ENCODE measurements at places on chromosomes 5 and 9.

DNA sequence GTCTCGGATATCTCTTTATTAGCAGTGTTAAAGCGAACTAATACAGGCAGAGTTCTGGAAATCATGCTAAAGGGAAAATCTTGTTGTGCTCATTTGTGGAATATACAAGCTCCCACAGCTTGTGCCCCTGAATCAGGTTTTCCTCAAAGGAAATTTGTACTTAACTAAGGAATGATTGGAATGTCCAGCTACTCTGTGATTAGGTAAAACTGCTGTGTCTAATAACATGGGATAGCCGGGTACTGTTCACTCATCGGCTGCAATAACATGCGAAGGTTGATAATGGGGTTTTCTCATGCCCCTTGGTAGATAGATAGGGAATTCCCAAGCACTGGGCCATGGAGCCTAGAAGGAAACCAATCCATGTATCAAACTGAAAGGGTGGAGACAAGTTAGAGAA, 306.7 kb downstream of the NR2F1-AS1 start:
- no peak for DNase-seq

DNA sequence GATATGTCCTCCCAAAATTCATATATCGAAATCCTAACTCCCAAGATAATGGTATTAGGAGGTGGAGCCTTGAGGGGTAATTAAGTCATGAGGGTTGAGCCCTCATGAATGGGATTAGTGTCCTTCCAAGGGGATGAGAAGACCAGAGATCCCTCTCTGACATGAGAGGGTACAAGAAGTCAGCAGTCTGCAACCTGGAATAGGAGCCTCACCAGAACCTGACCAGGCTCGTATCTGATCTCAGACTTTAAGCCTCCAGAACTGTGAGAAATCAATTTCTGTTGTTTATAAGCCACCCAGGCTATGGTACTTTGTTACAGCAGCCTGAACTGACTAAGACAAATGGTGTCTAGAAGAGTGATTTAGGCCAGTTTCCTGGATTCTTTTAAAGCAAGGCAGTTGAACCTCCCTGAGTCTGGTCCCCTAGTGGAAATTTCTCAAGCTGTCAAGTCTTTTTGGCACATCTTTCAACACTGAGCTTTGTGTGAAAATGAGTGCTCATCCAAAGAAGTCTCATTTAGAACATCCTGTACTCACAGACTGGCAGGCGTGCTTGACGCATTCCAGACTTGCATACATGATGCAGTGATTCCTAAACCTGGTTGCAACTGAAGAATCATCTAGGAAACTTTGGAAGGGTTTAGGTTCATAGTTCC, 254.8 kb upstream of the PPP1R2B start:
- no peak for DNase-seq

DNA sequence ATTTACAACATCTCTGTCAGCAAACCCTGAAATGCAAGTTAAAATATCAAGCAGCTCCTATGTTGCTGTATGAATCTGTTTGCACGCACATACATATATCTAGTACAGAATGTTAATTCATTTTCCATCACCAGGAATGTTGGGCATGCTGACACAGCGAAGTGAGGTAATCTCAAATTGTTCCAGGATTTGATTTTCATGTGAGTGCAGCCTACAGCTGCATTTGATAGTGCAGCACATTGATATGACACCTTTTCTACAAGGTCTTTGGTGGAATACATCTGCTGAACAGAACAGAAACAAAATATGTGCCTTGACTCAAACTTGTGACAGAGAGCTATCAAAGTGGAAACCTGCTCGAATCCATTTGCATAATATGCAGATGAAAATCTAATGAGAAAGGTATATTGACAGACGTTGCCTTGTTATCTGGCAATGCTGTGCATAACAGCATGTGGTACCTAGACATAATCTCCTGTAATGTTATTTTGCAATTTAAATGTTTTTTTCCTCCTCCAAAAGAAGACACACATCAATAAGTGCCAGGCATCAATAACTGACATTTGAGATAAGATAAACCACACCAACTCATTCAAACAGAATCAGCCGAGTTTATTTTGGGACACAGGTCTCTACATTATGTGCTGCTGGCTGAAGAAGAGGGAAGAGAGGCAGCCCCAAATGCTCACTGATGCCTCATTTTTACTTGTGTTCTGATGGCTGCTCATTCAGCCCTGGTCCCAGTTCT, 512.2 kb downstream of the ZNF608 start:
- DNase-seq: no peak

DNA sequence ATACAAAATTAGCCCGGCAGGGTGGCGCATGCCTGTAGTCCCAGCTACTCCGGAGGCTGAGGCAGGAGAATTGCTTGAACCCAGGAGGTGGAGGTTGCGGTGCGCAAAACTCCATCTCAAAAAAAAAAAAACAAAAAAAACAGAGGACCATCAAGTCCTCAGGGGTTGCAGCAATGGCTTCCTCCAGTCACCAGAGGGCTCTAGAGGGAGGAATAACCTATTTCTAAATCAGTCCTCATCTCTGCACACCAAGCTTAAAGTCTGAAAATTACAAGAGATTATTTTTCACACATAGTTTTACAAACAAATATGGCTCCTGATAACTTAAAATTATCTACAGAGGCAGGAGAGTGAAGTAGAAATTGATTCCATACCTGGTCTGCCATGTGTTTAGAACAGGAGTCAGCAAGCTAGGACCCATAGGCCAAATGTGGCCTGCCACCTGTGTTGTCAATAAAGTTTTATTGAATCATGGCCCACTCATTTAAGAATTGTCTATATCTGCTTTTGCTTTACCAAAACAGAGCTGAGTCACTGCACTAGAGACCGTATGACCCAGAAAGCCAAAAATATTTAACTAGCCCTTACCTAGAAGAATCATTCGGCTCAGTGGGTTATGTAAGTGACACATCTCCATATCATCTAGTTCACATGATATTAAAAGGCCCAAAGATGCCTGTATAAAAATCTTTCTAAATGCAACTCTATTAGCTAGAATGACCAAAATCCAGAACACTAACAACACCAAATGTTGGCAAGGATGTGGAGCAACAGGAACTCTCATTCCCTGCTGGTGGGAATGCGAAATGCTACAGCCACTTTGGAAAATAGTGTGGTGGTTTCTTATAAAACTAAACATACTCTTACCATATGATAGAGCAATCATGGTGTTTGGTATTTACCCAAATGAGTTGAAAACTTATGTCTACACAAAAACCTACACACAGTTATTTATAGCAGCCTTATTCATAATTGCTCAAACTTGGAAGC, 207.7 kb downstream of the FRMD3 start:
- no peak for DNase-seq

DNA sequence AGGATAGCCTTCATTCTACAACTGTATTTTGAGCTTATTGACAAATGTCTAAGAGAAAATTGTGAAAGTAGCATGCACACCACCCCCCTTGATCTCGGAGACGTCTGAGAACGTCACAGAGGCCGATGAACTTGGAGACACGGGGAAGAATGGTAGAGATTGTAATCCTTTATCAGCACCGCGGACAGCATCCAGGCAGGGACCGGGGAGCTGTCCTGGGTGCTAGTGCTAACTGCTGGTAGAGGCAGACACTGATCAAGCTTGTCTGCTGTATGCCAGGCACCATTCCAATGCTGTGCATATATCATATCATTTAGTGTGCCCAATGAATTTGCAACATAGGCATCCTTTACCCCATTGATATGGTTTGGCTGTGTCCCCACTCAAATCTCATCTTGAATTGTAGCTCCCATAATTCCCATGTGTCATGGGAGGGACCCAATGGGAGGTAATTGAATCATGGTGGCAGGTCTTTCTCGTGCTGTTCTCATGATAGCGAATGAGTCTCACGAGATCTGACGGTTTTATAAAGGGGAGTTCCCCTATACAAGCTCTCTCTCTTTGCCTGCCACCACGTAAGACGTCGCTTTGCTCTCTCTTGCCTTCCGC, 98.8 kb downstream of the LHX2 start:
- peak; percentile 18 for DNase-seq

- no peak for DNase-seq
Measured at GRCh38 chr9:35553670-35554543, 51.2 kb upstream of the TESK1 start.

DNA sequence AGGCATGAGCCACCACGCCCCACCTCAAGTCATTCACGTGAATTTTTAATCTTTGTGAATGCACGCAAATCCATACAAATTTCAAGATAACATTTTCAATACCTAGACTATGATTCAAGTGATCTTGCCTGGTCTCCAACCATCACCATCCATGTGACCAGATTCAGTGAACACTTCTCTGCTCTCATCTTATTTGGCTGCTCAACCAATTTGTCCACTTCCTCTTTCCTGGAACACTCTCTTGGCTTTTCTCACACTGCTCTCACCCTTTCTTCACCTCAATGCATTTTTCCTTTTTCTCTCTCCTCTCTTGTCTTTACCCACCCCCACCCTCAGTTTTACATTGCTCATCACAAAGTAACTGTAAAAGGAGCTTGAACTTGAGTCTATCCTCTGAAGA, 354.7 kb upstream of the KIF2A start:
- no peak for DNase-seq

DNA sequence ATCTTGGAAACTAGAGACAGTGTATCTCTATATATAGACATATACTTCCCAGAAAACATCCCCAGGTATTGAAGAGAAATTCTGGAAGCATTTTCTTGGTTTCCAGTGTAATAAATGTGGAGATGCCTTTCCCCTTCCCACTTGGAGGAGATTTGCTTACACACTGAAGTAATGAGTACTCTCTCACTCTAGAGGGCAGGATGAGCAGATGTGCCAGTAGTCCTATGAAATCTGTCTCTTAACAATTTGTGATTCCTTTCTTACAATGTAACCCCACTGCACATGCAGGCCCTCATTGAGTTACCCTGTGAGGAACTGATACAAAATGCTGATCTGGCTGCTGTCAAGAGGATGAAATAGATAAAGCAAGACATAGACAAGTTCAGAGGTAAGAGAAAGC, 567.2 kb downstream of the SLCO4C1 start:
- no peak for DNase-seq

DNA sequence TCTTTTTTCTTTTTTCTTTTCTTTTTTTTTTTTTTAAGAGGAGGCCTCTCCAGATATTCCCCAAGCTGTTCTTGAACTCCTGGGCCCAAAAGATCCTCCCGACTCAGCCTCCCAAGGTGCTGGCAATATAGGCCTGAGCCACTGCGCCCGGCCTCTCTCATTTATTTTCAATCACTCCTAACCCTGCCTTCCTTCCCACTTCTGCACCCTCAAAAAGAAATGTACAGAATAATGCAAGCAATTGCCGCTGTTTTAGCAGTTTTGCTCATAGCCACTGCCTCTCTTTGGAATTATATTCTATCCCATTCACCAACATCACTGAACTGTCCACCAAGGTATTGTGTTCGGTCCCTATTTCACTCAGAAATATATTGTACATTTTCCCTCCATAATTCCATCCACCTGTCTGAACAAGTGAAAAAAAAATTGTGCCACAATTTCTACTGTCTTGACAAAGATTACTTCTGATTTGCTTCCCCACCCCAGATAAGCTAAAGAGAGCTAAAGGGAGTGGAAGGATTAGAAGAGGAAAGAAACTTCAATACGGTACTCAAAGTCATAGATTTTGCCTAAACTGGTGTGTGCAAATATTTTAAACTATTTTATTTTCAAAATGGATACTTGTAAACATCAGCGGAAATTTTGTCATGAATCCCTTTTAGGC, 1.9 kb downstream of the FNBP1 start:
- DNase-seq: no peak

GRCh38 chr9:71609448-71609830, 158.9 kb downstream of the CEMIP2 start:
- no peak for DNase-seq

GRCh38 chr9:28456861-28457260, 883.6 kb upstream of the C9orf72 start:
- no peak for DNase-seq

- no peak for DNase-seq
Measured at GRCh38 chr9:81377320-81377719, 312.0 kb downstream of the TLE1 start.

DNA sequence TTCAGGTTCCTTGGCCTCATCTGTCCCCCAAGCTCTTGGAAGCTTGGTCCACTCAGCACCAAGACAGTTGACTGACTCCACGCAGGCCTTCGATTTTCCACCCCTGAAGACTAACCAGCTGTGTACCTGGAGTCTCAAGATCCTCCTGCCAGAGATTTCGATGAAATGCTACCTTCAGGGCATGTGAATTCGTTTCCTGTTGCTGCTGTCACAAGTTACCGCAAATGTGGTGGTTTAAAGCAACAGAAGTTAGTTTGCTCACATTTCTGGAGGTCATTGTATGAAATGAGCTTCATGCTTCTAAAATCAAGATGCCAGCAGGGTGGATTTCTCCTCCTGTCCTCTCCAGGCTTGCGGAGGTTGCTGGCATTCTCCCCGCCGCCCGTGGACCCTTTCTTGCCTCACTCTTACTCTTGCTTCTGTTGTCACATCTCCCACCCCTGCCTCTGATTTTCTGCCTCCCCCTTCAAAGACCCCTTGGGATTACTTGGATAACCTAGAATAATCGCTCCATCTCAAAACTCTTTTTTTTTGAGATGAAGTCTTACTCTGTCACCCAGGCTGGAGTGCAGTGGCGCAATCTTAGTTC, 27.6 kb upstream of the RETREG1 start:
- DNase-seq: no peak
